ENCODE measurements at places on chromosomes 4 and X. TPM values are rescaled to one million over a fixed set of nuclear protein-coding genes. Genes with fewer than 3 reads are reported as not detected.

CT47B1 gene
- not detected for total RNA-seq

ADRA2C gene
- total RNA-seq: not detected

SRPX2 gene
- total RNA-seq: not detected

MAGEA11 gene
- total RNA-seq: not detected

SPANXA2 gene
- total RNA-seq: not detected

SCOC gene
- total RNA-seq: 9.3 TPM

FABP2 gene
- not detected for total RNA-seq

FAM47E gene
- total RNA-seq: 0.21 TPM

RASSF6 gene
- total RNA-seq: 0.10 TPM

MSMO1 gene
- total RNA-seq: 23.5 TPM

FGFBP1 gene
- not detected for total RNA-seq

CXorf49B gene
- not detected for total RNA-seq

GLOD5 gene
- not detected for total RNA-seq

SHOX gene
- not detected for total RNA-seq

GPR34 gene
- total RNA-seq: 1.5 TPM

UGT2B17 gene
- 0.94 TPM for total RNA-seq

GRIA3 gene
- total RNA-seq: 0.10 TPM

FGF2 gene
- 0.31 TPM for total RNA-seq

GPR143 gene
- not detected for total RNA-seq

NRK gene
- under 0.01 TPM for total RNA-seq
